ENCODE measurements at places on chromosomes 16 and 17. TPM values are rescaled to one million over a fixed set of nuclear protein-coding genes. Genes with fewer than 3 reads are reported as not detected.

- DNase-seq: no peak
Measured at GRCh38 chr17:82439829-82440365, 10.7 kb downstream of the CYBC1 start.

- no peak for DNase-seq
Measured at GRCh38 chr16:79988721-79989220, 388.2 kb upstream of the MAF start.

DNA sequence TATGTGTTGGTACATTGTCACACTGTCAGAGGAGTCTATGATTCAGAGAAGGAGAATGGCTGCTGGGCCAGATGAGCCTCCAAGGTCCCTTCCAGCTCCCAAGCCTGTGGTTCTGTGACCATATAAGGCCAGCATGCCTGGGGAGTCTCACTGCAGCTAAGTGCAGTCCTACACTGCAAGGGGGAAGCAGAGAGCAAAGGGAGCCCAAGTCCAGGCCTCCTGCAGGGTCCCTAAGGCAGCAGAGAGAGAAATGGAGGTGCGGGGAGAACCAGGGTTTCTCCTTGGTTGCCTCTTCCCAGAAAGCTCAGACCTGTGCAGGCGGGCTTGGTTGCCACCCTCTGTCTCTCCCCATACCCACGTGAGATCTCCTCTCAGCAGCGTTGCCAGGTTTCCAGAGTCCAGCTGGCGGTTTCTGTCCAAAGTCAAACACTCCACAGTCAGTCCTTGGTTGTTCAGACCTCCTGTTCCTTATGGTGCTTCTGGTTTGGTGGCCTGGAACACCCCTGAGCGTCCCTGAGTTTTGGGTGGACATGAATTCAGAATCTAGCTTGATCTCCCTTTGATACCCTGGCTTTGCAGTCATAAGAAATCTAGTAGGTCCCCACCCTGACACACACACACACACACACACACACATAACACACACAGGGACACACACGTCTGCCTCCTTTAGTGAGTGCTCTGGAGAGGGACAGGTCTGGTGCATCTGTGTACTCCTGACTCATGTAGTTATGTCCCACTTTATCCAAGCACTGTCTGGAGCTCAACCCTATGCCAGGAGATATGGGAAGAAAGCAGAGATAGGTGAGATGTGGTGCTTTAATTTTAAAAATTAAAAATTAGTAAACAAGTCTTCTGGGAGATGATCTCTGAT, 78.8 kb downstream of the GNAO1 start:
- no peak for DNase-seq

GRCh38 chr16:53061256-53061655, 6.5 kb downstream of the CHD9 start:
- DNase-seq: no peak

GRCh38 chr16:19858340-19859018, 26.2 kb downstream of the GPRC5B start:
- no peak for DNase-seq

DNA sequence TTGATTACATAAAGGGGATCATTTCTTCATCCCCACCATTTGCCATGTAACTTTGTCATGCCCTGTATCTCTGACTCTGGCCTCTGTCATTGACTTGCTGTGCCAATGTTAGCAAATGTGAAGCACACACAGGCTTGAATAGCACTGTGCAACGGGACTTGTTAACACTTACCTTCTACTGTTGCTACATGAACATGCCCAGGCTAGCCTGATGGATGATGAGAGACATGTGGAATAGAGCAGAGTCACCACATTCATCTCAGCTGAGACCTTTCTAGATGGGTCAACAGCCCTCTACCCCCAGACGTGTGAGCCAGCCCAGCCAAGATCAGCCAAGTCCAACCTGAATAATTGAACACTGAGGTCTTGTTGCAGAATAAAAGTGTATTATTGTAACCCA, 162.1 kb upstream of the SALL1 start:
- DNase-seq: no peak

DNA sequence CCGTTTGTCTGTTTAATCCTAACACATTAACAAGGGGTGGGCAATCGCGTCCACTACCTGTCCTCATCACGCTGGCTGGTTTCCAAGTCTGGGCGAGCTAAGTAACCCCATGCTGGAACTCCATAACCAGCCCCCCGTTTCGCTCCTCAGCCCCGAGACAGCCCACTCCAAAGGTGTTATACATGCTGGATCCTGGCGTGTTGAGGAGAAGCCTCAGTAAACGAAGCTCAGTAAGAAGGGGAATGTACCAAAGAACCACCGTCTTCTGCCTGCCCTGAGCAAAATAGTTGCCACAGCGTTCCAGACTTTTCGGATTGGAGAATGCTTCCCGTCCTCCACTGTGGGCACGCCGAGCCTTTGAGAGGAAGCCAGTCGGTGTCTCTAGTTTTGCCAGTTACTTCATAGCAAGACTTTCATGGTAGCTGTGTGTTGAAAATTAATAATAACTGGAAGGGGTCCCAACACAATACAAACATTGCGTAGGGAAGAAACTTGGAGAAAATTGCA, 16.1 kb upstream of the C17orf78 start:
- no peak for DNase-seq

- peak; percentile 60 for DNase-seq
Measured at GRCh38 chr16:67801883-67802282, 4.5 kb downstream of the RANBP10 start.

GRCh38 chr16:83138976-83139690, 512.4 kb downstream of the CDH13 start:
- DNase-seq: no peak

- DNase-seq: no peak
Measured at GRCh38 chr17:8680466-8681169, 50.1 kb upstream of the MYH10 start.

DNA sequence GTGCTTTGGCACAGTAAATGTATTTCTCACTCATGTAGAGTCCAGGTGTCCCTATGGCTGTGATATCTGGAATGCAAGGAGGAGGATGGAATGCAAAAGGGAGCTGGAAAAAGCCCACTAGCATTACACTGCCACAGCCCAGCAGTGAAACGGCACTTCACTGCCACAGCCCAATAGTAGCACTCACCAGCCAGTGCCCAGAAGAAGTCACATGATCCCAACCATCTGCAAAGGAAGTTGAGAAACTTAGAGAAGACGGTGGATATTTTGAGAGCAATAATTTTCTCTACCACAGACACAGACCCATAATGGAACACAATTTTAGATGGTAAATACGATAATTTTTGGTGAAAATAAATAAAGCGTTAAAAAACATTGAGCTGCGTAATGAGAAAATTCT, 51.8 kb downstream of the C16orf82 start:
- no peak for DNase-seq

DNA sequence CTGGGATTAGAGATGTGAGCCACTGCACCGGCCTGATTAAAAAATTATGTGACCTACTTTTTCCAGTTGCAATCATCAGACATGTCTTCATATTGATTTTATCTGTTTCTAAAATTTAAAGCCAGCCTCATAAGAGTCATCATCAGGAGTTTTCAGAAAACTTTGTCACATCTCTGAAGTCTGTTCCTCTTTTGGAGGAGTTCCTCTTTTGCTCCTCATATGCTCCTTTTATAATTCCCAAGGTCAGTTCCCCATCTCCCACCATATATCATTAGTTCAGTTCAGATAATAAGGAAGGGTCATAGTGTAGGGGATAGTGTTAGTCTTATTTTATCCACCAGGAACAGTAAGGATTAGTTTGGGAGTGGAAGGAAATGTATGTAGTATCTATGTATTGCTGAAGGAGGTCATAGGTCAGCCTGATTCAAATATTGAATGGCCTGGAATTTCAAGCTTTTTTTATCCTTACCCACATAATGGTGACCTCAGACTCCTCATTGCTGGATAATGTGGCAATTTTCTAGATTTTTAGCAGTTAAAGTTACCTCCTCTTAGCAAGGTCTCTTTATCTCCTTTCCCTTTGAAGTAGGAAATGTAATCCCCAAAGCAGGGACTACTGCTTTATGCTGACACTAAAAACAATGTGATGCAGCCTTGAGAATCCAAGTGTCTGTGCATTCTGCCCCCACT, 13.8 kb upstream of the DUSP14 start:
- no peak for DNase-seq

DNA sequence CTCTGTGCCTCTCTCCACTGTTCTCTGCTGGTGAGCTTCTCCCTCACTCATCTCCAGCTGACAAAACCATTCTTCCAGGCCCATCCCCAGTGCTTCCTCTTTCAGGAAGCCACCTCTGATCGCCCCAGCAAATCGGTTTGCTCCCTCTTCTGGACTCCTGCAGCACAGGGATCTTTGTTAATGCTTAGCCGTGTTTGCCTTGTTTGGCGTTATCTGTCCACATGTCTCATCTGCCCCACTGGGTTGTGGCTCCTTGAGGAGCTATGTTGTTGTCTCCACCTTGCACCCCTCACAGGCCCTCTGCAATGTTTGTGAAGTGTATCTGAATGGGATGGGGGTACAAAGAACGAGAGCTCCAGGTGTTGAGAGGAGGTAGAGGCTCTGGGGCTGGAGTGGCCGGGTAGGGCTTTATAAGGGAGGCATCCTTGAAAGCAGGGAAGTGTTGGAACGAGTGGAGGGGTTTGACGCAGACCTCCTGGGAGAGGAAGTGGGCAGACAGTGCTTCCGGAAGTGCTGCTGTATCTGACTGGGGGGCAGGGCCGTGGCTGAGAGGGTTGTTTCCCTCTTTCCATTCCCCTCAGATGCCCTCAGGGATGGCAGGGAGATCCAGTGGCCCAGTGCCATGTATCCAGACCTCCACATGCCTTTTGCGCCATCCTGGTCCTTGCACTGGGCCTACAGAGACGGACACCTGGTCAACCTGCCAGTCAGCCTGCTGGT, 27.8 kb downstream of the CASKIN2 start:
- DNase-seq: peak; percentile 76

CHST4 gene
- total RNA-seq: not detected

KRT24 gene
- not detected for total RNA-seq

HBZ gene
- total RNA-seq: not detected

ACSM2A gene
- not detected for total RNA-seq

CDIP1 gene
- total RNA-seq: 49.2 TPM

Measured in natural killer cell (primary cell).